ENCODE measurements at places on chromosomes 2 and 18. TPM values are rescaled to one million over a fixed set of nuclear protein-coding genes. Genes with fewer than 3 reads are reported as not detected.

Gene KCNK3
- total RNA-seq: 0.08 TPM

Gene NT5DC4
- total RNA-seq: 1.8 TPM

Gene RAB17
- total RNA-seq: 8.9 TPM

Gene MC4R
- total RNA-seq: not detected

Gene MROH2A
- 0.50 TPM for total RNA-seq

Gene GCKR
- 1.2 TPM for total RNA-seq

Gene SKOR2
- total RNA-seq: not detected

Gene ALKAL2
- total RNA-seq: not detected

Gene CGREF1
- total RNA-seq: 6.8 TPM

Gene SERPINB3
- 12.7 TPM for total RNA-seq

Gene ZNF521
- total RNA-seq: 18.0 TPM

Gene DRC1
- 0.33 TPM for total RNA-seq

Gene HS1BP3
- total RNA-seq: 20.5 TPM

Gene SCN9A
- 1.3 TPM for total RNA-seq

Gene GALR1
- total RNA-seq: not detected

Gene SLC19A3
- 0.83 TPM for total RNA-seq

Gene CFAP221
- total RNA-seq: not detected

Gene TUBA3E
- total RNA-seq: not detected

Gene CYP26B1
- total RNA-seq: 0.50 TPM

Gene EVA1A
- 19.2 TPM for total RNA-seq

Gene ABCB11
- not detected for total RNA-seq

Gene ADI1
- 39.0 TPM for total RNA-seq

Gene TMEM200C
- total RNA-seq: 1.7 TPM

Gene ADRA2B
- 0.08 TPM for total RNA-seq

Gene TRIM43
- total RNA-seq: not detected

Gene IRS1
- 19.7 TPM for total RNA-seq

Gene CLHC1
- 7.7 TPM for total RNA-seq

Gene CTLA4
- not detected for total RNA-seq

Gene AUP1
- 111 TPM for total RNA-seq

Gene SULT1C3
- not detected for total RNA-seq

Gene PNPT1
- 39.5 TPM for total RNA-seq

Gene UGT1A5
- total RNA-seq: 1.3 TPM

Gene UGT1A8
- not detected for total RNA-seq

Gene KCNIP3
- 14.8 TPM for total RNA-seq

Gene ADAM23
- 30.1 TPM for total RNA-seq

Gene ZAP70
- 0.17 TPM for total RNA-seq

Gene SH3BP4
- 63.0 TPM for total RNA-seq

Measured in mammary epithelial cell (primary cell).